ENCODE measurements at places on chromosomes 5 and 9.
A peak's percentile ranks its signal among the peaks of the same experiment; 100 is the strongest.

GRCh38 chr5:153372425-153373129, 117.9 kb upstream of the GRIA1 start:
- no peak for DNase-seq

DNA sequence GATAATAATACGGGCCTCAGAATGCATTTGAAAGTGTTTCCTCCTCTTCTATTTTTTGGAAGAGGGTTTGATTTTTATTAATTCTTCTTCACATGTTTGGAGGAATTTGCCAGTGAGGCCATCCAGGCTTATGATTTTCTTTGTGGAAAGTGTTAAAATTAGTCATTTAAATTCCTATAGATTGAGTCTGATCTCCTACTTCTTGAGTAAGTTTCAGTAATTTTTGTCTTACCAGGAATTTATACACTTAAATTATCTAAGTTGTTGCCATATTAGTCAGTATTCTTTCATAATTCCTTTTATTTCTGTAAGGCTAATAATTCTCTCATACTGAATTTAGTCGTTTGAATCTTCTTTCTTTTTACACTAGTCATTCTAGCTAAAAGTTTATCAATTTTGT, 25.2 kb upstream of the HAPLN1 start:
- DNase-seq = no peak

GRCh38 chr9:38339087-38339486, 53.4 kb upstream of the ALDH1B1 start:
- no peak for DNase-seq

GRCh38 chr5:15645381-15646160, 145.6 kb downstream of the FBXL7 start:
- no peak for DNase-seq

DNA sequence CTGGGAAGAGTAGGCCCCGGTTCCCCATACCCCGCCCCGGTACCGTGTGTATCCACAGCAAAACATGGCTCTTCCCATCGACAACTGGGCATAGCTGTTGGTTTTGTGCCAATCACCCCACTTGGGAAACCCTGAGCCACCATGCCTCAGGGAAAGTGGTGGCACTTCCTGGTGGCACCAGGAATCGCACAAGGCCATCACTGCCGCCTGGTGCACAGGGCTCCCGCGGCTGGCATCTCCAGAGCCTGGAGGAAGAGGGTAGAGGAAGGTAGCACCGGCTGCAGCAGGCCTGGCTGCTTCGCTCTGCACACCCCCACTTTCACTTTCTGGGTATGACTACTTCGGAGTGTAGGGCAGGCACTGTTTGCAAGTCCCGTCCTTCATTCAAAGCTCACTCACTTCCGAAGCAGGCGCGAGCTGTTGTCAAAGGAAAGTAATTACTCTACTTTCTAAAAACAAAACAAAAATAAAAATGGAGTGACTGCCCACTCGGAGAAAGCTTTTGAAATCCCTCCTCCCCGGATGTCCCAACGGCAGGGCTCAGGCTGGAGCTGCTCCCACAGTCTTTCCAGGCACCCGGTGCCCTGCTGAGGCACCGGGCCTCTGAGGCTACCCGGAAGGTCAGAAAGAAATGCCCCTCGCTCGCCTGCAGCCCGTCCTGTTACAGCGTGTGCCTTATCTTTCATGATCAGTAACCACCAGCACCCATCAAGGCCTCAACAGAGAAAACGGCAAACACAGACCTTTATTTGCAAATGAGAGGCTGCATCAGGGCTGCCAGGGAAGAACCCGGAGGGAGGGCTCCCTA, 2.0 kb downstream of the BRD3 start:
- peak; percentile 44 for DNase-seq

- no peak for DNase-seq
Measured at GRCh38 chr5:90226433-90227099, 183.0 kb downstream of the CETN3 start.

DNA sequence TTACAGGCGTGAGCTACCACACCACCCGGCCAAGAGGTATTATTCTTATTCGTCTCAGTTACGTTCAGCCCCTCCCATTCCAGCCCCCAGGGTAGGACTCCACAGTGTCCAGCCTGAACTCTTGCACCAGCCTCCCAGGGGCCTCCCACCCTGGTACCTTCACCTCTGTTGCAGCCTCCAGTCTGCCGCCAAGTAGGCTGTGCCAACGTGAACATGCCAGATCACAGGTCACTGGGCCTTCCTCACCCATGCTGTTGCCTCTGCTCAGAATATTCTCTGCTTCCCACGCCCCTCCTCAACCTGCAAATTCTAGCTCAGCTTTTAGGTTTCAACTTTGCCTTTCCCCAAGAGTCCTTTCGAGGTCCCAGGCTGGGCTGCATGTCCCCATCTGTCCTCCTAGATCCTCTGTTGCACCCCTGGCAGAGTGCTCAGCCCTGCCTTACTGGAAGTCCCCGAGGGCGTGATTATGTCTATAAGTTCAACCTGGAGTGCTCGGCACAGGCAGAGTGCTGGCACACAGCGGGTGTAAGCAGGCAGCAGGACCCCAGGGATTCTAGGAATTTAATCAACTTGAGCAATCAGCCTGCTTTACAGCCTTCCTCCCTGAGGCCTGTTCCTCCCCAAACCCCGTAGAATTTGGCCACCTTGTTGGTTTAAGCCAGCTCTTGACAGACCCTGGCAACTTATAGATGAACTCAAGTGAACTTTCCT, 13.1 kb upstream of the STXBP1 start:
- no peak for DNase-seq

DNA sequence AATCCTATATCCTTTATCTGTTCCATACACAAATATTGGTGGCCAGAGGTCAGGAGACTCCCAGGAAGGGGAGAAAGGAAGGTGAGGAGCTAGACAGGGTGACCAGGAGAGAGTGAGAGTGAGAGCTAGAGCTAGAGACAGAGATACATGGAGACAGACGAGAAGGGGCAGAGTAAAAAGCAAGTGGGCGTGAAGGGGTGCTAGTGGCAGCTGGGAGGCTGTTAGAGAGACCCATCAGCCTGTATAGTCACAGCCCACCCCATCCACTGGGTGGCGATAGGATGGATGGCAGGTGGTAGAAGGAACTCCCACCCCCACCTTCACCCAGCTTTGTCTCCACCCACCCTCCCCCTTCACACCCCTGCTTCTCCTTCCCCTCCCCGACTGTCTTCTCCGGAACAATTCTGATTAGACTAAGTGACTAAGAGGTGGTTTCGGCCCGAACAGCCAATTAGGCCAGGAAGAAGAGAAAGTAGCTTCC, 32.8 kb downstream of the PCDH1 start:
- DNase-seq = no peak

DNA sequence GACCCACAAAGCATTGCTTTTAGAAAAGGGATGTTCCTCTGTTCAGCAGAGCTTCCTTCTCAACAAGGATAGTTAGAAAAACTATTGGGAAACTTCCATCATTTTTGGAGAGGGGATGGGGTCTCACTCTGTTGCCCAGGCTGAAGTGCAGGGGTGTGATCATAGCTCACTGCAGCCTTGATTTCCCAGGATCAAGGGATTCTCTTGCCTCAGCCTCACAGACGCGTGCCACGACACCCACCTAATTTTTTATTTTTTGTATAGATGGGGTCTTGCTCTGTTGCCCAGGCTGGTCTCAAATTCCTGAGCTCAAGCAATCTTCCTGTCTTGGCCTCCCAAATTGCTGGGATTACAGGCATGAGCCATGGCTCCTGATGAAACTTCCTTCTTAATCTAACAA, 34.8 kb downstream of the PHAX start:
- DNase-seq = no peak

DNA sequence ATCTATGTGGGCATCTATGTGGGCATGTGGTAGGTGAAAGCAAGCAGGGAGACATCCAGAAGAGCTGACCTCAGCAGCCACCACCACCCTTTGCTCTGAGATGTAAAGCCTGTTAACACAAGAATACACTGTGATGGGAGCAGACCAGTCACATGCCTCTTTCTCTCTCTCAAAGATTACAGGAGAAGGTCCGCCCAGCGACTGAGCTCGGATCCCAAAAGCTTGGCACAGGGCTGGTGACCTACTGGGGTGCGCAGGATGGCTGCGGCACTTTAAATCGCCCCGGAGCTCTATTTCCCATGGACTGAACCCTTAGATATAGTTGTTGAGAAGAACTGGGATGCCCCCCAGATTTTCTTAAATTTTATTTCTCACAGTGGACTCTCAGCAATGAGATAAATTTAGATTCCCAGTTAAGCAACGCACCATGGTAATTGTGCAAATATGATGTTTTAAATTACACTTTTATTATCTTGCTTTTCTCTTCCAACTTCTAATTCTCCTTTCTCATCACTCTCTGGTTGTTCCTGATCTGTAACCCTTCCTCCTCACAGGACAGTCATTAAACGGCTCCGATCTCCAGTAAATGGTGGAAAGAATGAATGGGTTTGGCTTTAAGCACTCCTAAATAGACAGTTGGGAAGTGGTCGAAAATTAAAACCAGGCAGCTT, 37.7 kb upstream of the ICE1 start:
- no peak for DNase-seq

- no peak for DNase-seq
Measured at GRCh38 chr5:121711416-121711815, 140.3 kb upstream of the FTMT start.

All from activated T-cell treated with anti-CD3 and anti-CD28 coated beads, Interleukin-2, amount 50 U/mL, for 4 hours (primary cell).